ENCODE measurements at places on chromosomes 5 and 9.

- DNase-seq: no peak
Observed at GRCh38 chr9:127154003-127154389, 31.6 kb upstream of the ANGPTL2 start.

- DNase-seq: peak; percentile 70
Observed at GRCh38 chr5:135729321-135729786, 105.1 kb upstream of the SLC25A48 start.

- DNase-seq: no peak
Observed at GRCh38 chr5:140337880-140338279, 8.5 kb downstream of the HBEGF start.

DNA sequence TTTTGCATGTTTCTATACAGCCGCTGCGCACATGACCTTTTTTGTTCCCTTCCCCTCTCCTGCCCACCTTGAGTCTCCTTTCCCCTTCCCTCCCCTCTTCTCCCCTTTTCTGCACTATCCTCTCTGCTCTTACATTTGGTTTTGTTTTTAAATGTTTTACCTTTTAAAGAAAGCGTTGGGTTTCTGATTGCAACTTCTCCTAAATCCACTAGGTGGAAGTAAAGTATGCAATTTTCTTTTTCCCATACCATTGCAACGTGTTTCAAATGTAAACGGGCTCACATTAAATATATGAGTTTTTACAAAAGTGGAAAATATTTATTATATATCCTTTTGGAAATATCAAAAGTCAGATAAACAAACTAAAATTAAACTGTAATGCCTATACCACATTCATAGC is 500.9 kb downstream of the DIRAS2 start:
- DNase-seq: peak; percentile 13

DNA sequence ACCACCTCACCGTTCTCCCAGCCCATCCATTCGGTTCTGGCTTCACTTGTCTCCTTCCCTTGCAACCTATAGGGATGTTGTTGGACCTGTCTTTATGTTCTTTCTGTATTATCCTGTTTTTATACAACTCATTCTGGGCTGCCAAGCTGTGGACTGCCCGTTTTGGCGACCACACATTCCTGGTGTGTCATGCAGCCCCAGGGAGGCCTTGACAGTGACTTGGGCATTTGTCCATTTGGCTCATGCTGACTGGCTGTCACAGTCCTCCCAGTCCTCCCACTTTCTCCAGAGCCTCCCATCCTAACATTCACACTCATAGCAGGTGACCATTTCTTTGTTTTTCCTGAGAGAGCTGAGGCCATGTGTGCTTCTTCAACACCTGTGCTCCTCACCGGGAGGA is 136.4 kb downstream of the SLF1 start:
- DNase-seq: no peak

GRCh38 chr9:4579001-4579400 is 83.1 kb upstream of the PLPP6 start:
- DNase-seq: no peak

- DNase-seq: peak; percentile 1
Observed at GRCh38 chr9:31839273-31839672, 545.2 kb upstream of the ACO1 start.

DNA sequence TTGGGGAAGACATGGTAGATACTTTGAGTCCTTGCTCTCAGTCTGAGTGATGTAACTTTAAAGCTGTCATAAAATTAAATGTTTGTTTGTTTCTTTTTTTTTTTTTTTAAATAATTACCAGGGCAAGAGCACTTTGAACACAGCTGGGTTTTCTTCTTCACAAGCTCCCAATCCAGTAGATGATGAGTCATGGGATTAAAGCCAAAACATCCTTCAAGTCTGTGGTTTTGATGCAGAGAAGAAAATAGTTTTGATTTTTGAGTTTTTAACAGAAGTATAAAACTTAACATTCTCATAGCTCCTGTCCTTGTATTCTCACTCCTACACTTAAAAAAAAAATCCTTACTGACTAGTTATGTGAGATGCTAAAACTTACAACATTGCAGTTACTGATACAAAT is 34.8 kb upstream of the IL31RA start:
- peak; percentile 98 for DNase-seq

- no peak for DNase-seq
Observed at GRCh38 chr5:56737951-56738606, 77.3 kb upstream of the MAP3K1 start.

DNA sequence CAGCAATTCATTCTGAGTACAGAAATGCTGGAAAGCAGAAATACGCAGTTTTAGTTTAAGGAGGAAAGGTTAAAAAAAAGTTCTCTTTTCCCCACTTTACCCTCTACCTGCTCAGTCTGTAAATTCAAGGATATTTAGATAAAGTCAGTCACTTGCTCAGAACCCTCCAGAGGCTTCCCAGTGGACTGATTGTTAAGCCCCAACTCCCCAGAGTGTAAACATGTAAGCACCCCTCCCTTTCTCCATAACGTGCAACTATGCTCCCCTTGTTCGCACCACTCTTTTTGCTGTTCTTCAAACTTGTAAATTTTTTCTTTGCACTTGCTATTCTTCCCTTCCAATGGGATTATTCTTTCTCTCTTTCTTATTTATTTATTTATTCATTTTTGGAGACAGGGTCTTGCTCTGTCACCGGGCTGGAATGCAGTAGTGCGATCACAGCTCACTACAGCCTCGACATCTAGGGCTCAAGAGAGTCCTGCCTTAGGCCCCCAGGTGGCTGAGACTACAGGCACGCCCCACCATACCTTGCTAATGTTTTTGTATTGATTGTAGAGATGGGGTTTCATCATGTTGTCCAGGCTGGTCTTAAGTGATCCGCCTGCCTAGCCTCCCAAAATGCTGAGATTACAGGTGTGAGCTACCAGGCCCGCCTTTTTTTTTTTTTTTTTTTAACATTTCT is 32.5 kb upstream of the ERBIN start:
- DNase-seq: no peak

GRCh38 chr5:154516475-154516874 is 38.4 kb upstream of the HAND1 start:
- no peak for DNase-seq

DNA sequence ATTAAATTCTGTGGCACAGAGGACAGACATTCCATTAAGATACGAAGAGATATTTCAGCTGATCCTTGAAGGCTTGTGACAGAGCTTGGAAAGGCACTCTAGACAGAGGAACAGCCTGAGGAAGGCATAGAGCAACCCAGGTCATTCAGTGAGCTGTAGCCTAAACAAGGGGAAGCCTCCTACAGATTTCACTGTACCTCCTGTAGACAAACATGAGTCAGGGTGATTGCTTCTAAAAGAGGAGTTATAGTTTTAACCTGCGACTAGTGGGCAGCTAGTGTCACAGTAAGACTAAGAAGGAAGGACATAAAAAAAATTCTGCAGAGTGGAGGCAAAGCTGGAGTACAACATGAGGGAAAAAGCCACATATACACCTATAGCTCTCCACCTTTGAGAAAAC is 43.5 kb upstream of the ANKDD1B start:
- peak; percentile 40 for DNase-seq

- DNase-seq: no peak
Observed at GRCh38 chr9:38228331-38229103, 159.5 kb upstream of the SHB start.

DNA sequence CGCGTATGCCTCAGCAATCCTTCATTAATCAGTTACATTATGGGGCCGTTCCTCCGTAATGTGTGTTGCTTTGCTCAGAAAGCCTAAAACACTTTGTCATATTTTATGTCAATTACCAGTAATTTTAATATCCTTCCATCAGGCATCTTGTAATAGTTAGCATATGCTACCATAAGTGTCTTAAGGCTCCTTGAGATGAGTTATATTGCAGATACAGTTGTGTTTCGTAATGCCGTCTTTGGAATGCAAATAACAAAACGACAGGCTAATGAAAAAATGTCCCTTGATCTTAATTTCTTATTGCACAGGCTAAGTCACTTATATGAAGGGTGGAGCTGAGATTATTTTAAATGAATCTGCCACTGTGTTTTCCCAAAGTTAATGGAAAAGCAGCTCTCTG is 50.5 kb downstream of the TBCA start:
- peak; percentile 35 for DNase-seq

DNA sequence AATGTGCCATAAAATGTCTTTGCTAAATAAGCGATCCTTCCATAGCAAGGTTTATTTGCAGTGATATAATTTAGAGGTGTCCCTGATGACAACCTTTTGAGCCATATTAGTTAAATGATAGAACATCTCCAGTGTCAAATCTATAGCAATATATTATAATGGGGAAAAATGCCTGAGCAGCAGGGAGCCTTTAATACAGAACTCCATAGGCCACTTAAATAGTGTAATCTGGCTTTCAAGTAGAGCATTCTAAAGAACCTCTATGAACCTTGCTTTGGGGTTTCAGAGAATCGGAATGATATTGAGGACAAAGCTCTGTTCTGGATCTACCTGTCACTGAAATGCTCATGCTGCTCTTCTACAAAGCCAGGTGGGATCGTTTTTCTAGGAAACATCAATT is 96.7 kb upstream of the MEF2C start:
- DNase-seq: no peak

DNA sequence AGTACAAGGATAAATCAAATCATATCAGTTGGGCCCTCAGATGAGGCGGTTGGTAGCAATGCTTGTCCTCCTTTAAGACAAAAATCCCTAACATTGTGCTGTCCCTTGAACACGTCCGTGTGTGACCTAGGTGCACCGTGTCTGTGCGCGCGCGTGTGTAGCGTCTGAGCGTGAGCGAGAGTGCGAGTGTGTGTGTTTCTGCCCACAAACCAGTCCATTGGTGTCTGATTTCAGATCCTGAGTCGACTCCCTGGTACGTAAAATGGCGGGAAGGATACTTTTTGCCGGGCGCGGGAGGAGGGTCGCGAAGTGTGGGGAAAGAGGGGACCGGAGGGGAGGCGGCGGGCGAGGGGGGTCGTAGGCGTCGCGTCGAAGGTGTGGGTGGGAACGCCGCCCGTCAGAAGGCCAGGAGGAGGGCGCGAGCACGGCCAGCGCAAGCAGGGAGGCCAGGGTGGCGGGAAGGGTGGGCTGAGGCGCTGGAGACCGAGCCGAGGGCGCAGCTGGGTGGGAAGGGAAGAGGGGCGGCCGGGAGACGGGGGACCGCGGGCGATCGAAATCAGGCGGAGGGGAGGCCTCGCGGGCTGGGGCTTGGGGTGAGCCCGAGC is 8.9 kb downstream of the OTP start:
- no peak for DNase-seq

- DNase-seq: no peak
Observed at GRCh38 chr5:177428574-177429217, 2.2 kb downstream of the GRK6 start.

DNA sequence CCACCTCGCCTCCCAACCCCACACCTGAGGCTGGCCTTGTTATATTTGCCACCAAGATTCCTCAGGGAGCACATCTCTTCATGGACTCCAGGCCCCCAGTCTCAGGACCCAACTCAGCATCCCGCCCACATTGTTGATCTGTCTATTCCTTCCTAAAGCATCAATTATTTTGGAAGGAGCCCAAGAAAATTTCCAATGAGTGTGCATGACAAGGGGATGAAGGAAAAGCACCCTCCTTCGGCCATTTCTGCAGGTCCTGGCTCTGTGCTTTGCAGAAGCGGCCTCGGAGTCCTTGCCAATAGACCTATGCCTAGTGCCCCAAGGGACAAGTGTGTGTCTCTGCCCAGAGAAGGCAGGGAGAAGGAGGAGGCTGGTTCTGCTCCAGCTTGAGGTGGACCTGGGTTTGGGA is 273.2 kb downstream of the GADD45G start:
- no peak for DNase-seq

DNA sequence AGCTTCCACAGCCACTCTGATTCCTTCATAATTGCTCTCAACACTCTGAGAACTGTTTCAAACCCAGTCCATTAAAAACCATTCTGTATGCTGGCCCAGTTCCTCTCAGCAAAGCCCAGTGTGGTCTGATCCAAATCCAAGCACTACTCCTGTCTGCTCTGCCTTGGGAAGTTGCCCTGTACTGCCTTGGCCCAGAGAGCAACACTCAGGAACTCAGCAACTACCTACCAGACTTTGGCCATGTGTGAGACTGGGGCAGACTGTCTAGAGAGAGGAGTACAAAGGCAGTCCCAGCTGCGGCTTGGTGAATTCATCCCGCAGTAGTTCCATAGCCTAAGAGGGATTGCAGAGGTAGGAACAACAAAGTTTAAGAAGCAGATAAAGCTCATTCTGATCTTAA is 214.4 kb downstream of the MCTP1 start:
- DNase-seq: no peak

- no peak for DNase-seq
Observed at GRCh38 chr9:126880947-126881332, 20.5 kb downstream of the ZBTB34 start.

DNA sequence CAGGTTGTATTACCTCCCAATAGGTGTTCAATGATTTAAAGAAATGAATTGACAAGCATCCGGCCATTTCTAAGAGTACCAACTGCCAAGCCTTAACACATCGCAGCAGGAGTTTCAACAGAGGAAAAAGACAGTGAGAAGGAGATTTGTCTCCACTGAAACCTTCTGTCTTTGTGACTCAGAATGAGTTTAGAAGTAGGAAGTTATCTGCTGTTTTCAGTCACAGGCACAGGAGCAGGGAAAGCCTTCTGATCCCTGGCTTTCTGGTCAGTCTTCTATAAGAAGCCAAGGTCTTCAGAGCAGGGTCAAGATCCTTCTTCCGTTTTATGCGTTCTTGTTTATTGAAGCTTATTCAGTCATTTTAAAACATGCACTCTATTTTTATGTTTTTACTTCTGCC is 390.7 kb upstream of the PCSK5 start:
- DNase-seq: no peak

DNA sequence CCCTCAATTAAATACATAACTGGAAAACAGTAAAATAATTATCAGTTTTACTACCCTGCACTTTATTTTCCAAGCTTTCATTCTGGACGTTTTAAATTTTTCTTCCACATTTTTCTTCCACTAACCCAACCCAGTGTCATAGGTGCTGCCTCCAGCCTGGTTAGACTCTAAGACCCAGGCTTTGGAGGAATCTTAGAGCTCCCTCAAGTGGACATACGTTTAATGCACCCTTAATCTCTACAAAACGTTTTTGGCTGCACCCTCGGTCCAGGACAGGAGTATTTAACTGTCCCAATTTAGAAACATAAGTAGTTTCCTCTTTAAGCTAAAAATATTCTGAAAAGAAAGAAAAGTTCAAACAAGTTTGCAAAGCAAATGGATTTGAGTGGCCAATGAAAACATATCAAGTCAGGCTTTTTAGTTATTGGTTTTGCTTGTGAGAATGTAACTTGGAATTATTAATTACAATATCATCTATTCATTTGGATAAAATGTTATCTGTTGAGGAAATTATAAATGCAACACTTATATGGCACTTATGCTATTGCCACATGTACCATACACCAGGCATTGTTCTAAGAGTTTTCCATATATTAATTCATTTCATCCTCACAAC is 38.9 kb downstream of the CDH6 start:
- peak; percentile 44 for DNase-seq

Data from amniotic epithelial cell (primary cell).